Activated naive CD4-positive, alpha-beta T cell (primary cell): ENCODE measurements at places on chromosomes 1 and 21.

DNA sequence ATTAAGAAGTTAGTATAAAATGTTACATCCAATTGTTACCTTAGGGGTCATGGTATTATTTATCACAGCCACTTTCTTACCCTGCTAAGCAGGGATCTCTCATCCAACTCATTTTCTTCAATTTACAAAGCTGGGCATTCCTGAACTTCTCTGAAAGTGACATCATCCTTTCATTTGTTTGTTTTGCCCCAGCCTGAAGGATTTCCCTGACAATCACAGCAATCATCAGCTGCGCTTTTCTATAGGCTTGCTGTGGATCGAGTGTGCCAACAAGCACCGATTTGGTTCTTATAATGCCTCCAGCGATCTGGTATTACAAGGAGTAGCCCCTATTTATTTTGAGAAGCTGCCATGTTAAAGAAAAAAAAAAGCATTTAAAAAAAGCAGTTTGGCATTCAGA, 240.2 kb downstream of the USH2A start:
- DNase-seq = no peak

DNA sequence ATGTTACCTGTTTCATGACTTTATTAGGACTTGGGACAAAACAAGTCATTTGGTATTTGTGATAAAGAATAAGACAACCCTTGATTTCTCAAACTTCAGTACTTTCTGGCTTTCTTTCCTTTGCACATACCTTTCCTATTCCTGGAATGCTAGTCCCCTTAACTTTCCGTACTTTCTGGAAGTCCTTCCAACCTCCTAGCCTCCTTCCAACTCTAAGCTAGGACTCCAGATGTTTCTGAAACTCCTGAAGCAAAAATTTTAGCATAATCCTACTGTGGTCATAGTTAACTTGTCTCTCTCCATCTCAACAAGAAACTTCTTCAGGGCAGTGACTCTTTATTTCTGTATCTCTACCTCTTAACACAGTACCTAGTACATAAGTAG, 19.8 kb upstream of the C1orf105 start:
- DNase-seq = no peak

DNA sequence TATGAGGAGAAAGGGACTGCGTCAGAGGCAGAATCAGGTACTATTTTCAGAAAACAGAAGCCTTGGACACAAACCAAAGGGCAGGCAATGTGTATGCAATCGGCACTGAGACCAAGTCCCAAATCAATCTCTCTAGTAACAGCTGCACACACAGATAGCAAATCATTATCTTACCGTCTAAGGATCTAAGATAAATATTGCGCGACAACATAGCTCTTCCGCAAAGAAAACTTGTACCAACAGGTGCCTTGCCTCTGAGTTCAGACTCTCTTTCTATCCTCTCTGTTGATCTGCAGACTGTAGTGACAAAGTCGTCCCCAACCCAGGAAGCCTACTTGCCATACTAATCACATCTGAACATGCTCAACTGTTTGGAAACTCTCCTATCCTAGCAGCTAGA, 22.6 kb upstream of the SAMD13 start:
- no peak for DNase-seq

DNA sequence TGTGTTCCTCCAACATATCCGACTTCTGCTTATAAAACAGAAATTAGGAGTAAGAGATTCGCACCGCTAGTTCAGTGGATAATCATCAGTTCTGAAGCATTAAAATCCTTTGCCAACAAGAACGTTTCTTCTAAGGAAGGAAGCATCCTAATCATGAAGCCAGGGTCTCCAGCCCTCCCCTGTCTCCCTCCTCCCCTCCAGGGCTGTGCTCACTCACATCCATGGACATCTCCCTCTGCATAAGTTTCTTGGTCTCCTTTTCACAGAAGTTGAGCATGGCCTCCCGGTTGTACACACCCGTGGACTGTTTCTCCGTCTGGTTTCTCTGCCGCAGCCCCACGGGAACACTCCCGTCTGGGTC, 505 bp downstream of the LMOD1 start:
- no peak for DNase-seq

DNA sequence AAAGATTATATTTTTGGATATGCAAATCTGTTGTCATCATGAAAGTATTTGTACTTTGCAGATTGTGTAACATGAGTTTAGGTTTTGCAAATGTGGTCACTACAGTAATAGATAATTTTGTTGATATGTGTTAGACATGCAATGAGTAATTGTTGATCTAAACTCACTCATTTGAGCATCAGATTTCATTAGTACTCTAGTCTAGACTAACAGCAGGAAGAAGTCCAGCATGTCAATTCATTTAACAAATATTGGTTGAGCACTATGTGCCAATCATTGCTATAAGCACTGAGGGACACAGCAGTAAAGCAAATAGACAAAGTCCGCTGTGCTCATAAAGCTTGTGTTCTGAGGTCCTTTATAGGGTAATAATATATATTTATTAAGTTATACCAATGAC, 350.0 kb downstream of the USP25 start:
- DNase-seq = no peak

GRCh38 chr1:12124693-12125421, 41.9 kb upstream of the TNFRSF1B start:
- peak; percentile 47 for DNase-seq

GRCh38 chr21:29233611-29234540, 64.8 kb upstream of the BACH1 start:
- DNase-seq = no peak

GRCh38 chr1:44038876-44039657, 7.8 kb upstream of the SLC6A9 start:
- DNase-seq = no peak

DNA sequence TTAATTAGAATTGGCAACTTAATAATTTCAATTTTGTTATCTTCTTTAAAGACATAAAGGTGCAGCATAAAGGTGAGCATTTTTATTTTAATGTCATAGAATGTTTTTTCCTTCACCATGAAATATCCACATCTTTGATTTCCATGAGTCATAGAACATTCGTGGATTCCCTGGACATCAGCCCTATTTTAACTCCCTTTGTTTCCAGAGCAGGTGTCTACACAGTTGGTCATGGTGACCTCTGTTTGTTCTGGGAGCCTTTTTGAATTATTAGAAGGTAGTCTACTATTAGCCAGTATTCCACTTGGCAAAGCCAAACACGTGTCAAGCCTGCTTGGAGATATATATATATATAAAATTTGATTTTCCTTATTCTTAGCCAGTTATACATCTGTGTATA, 572.9 kb downstream of the LTN1 start:
- no peak for DNase-seq

GRCh38 chr1:98988904-98989555, 15.6 kb downstream of the PLPPR5 start:
- no peak for DNase-seq

DNA sequence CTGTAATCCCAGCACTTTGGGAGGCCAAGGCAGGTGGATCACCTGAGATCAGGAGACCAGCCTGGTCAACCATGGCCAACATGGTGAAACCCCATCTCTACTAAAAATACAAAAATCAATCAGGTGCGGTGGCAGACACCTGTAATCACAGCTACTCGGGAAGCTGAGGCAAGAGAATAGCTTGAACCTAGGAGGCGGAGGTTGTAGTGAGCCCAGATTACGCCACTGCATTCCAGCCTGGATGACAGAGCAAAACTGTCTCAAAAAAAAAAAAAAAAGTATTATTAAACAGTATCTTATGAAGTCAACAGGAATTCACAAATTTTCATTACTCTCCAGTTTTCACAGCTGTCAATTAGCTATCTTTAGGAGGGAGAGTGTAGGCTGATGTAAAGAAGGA, 3.8 kb downstream of the ACBD6 start:
- DNase-seq = no peak

DNA sequence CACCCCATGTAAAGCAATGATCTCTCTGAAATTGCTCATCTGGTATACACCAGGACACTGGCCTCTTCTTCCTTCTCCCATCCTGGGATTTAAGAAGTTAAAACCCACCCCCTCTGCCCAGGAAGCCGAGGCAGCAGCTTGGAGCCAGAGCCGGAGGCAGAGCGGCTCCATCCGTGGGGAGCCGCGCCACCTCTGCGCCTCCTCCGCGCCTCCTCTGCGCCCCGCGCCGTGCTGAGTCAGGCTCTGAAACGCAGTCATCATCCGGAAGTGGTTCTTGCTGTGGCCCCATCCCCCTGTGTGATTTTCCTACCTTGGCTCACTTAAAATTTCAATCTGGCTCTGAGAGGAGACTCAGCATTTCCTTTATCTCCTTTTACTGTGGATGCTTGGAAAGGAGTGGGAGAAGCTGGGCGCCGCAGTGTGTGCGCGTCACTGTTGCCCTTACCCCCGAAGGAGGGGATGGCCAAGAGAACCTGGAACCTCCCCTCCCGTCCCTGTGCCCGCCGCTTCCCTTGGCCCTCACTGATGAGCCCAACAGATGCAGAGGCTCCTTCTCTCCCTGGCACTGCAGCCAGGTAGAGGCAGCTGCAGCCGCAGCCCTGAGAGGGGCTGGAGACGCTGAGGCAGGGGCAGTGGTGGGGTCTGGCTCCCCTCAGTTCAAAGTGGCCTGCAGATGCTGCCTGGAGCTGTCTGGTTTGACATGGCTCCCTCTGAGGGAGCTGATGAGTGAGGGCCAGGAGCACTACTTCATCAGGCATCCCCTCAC, 15.3 kb upstream of the NPHP4 start:
- DNase-seq = no peak

- DNase-seq = no peak
Measured at GRCh38 chr1:220789532-220790147, 2.9 kb downstream of the MTARC1 start.

DNA sequence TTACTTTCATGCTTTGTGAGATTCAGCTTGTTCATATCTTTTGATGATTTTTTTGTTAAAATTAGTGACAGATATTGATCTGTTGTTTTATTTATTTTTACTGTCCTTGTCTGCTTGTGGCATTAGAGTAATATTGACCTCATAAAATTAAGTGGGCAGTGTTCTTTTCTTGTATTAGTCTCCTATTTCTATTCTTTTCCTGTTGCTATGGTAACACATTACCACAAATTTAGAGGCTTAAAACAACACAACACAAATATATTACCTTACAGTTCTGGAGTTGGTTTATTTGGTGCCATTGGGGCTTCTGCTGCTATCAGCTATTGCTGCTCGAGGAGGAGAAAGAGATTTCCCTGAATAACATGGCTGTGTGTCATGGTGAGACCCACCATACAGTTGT, 135.7 kb downstream of the C1orf94 start:
- no peak for DNase-seq

DNA sequence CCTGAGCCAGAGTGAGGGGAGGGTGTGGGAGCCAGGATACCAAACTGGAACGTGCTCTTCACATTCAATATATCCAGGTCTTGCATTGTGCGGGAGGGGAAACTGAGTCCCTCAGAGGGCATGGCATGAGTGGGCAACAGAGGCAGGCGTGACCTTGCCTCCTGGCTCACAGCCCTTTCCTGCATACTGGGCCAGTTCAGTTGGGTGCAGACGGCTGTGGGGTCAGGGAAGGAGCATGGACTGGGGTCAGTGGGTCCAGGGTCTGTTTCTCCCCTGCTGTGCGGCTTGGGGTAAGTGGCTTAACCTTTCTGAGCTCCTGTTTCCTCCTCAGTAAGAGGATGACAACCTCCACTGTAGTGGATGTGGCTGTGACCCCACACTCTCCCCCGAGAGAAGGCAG, 16.6 kb downstream of the SERINC2 start:
- DNase-seq = no peak

GRCh38 chr1:31238612-31238985, 1.1 kb downstream of the NKAIN1 start:
- DNase-seq = no peak

DNA sequence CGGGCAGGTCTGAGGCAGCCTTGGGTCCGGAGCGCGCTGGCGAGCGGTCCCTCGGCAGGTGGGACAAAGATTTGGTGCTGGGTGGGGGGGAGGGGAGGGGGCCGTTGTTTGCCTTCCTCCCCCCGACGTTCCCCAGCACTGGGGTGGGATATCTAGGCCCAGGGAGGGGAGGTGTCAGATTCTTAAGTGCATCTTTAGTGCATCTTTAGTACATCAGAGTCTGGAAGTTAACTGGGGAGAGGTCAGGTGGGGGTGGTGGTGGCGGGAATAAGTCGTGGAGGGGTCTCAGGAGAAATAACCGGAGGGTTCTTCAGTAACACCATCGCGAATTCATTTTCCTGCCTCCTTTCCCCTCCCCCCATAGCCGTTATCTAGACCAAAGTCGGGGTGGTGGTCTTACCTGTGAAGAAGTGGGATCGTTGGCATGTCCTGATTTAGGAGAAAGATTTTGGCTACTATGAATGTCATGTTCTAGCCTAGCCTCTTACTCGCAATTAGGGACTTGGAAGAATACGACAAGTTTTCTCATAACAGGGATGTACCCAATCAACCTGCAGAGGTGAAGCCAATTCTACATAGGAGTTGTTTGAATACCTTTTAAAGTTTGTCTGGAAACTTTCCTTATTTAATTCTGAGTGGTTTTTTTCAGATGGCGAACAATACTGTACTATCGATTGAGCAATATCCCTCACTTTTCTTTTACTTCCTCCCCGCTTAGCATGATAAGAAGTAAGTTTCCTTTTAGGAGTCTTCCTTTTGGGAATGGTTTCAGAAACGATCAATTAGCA, 886 bp downstream of the ZMYM4 start:
- DNase-seq = no peak

DNA sequence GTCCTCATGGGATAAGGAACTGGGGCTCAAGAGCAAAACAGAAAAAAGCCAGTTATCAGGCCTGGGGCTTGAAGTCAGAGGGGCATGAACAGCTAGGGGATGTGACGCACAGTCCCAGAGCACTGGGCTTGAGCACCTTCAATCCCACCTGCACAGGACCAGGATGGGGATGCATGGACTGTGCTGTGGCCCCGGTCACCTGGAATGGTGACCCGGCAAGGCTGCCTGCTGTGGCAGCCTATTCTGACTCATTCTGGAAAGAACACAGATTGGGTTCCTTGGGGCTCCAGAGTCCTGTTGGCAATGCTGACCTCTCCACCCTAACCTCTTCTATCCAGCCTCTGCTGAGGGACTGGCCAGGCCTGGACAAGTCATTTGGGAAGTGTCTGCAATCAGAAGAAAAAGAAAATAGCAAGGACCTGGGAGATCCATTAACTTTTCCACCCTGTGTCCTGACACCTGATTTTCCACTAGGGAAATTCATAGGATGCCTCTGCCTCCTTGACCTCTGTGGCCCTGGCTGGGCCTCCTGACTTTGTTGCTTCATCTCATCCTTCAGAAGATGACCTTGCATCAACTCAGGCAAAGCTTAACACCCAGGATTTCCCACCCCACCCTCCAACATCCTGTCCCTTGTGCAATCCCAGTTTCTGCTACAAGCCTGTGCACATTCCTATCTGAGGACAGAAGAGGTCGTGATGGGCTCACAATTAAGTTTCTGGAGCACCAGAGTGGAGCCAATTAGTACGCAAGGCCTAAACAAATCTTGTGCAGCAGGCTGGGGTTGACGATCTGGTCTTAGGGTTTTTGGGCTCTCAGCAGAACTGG, 17.9 kb upstream of the FMOD start:
- no peak for DNase-seq

GRCh38 chr1:210792250-210793102, 341.5 kb downstream of the KCNH1 start:
- DNase-seq = no peak

DNA sequence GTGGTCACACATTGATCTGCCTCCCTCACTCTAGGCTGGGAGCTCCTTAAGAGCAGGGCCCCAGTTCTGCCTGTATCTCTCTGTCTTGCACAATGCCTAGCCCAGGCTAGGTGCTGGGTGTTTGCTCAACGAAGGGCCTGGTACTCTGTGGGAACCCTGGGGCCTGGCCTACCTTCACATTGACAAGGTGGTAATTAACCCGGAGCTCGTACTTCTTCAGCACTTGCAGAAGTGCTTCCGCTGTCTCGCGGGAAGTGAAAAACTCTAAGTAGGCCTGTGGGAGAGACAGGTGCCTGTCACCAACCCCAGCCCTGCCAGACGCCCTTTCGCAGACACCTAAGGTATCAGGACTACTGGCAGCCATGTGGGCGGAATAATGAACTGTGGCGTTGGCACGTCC, 13.7 kb downstream of the MTHFR start:
- no peak for DNase-seq
